ENCODE measurements at places on chromosomes 7 and 10.

DNA sequence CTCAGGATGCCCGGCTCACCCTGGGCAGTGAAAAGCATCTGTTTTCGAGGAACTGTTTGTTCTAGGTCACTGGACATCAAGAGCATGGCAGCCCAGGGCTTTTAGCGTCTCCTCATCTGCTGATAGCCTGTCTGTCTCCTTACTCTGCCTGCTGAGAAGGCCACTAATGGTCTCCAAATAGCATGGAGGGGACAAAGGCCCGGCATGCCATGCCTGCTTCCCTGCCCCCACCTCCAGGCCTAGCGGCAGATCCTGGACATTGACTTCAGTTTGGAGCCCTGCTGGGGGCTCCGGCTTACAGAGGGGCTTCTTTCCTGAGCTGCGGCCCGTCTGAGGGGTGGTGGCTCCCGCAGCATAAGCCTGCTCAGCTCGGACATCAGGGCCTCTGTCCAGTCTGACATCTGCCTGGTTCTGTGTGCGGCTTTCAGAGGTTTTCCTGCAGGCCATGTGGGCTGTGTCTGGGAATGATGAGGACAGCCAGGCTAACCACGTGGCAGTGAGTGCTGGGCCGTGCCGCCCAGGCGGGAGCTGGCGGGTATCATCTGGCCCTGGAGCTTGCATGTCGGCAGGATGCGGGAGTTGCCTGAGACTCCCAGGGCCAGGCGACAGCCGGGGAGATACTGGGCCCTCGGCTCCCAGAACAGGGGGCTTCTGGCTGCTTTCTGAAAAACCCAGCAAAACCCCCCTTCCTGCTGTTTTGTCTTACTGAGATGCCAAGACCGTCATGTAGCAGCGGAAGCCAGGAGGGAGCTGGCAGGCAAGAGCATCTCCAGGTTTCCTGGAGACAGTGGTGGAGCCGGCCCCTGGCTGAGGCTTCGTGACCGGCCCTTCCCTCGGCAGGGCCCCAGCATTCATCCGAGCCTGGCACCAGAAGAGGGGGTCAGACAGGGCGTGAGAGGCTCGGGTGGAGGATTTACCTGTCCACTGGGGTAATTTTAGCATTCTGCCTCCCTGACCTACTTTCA lies 9.2 kb downstream of the PFKFB3 start:
- DNase-seq, result no peak

DNA sequence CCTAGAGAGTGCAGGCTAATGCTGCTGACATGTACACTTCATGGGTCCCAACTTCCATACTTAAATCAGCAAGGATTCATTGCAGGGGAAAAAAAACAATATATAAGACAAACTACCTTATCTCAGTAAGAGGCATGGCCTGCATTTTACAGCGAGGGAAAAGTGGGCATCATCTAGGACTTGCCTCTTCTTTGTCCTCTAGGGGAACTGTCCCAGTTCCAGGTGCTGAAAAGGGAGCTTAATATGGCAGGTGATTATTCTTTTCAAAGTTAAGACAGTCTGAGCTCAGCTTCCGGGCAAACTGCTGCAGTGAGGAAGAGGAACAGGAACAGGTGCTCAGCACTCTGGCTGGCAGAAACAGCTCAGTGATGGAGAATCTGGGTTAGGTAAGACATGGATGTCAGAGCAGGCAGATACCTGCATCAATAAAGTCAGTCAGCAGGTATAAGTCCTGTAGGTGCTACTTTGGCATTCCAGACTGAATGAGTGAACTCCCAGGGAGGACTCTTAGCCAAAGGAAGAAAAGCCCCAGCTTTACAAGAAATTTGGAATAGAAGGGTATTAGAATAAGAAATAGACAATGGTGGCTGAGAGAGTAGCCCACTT lies 147.2 kb downstream of the TMEM178B start:
- no peak for DNase-seq

GRCh38 chr7:128380483-128381106 lies 19.1 kb upstream of the PRRT4 start:
- no peak for DNase-seq

DNA sequence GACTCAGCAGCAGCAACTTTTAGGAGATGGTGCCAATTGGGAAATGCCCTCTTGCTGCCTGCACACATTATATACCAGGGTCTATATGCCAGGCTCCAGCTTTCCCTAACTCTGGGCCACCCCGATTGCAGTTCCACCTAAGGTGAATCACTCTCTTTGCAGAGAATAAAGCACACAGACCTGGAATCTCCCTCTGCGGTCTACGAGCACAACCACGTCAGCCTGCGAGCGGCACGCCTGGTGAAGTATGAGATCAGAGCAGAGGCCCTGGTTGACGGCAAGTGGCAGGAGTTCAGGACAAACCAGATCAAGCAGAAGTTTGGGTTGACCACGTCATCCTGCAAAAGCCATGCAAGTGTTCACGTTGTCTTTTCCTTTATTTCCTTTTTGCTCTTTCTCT lies 38.2 kb upstream of the PLEKHA1 start:
- no peak for DNase-seq

DNA sequence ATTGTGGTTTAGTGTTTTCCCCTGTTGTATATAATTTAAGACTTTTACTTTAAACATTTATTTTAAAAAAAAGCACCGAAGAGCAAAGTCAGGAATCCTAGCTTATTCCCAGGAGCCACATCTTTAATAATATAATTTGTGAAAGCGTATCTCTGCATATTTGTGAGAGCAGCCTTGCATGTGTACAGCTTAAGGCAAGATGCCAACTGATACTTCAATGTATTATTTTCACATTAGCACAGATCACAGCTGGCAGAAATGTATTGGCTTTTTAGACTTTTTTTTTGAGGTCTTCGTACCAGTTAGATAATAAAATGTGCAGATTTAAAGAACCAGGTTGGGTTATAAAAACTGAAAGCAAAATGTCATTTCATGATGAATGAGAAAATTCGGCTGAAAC lies 845.7 kb upstream of the POT1 start:
- no peak for DNase-seq

DNA sequence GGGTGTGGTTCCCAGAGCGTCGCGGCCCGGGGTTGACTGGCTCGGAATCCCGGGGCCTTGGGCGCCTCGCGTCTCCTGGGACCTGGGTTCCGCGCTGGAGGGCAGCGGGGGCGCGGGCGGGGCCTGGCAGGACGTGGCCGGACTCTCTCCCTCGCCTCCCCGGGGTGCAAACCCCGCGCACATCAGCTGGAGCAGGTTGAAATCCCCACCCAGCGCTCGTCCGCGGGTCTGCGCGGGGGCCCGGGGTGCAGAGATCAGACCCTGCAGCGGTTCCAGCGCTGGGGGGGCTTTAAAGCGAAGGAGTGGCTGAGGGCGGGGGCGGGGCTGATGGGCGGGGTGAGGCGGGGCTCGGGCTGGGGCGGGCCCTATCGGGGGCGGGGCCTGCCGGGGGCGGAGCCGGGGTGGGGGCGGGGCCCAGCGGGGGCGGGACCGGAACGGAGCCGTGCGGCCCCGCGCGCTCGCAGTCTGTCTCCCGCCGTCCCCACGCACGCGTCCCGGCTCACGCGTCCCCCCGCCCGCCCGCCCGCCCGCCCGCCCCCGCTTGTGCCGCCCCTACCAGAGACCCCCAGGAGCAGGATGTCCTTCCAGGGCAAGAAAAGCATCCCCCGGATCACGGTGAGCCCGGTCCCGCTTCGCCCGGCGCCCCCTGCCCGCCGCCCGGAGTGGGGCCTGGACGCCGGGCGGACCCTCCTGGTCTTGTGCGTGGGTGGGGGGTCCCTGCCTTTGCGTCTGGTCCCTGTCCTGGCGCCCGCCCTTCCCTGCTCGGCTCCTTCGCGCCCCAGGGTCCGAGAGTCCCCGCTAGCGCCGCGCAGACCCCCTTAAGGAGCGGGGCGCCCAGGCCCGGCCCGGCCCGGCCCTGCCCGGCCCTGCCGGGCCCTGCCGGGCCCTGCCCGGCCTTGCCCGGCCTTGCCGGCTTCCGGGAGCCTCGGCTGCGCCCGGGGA lies at the start of gene DPYSL4:
DPYSL4 (plus strand) TSS at position 461 of the 942 bp plus-strand sequence; CDS start at position 577, 116 bp downstream.
- DNase-seq, result peak; percentile 47

GRCh38 chr7:85154282-85154937 lies 32.4 kb downstream of the SEMA3D start:
- DNase-seq, result no peak

GRCh38 chr10:101452176-101452575 lies 98.2 kb downstream of the BTRC start:
- no peak for DNase-seq

- DNase-seq, result no peak
These were observed 79.3 kb upstream of the ARMC3 start for GRCh38 chr10:22848509-22848908.

- no peak for DNase-seq
These were observed 12.7 kb upstream of the BNIP3 start for GRCh38 chr10:131994435-131994834.

- no peak for DNase-seq
These were observed 28.2 kb downstream of the SGPL1 start for GRCh38 chr10:70843776-70844489.

Data from suppressor macrophage (primary cell).